ENCODE measurements at places on chromosomes 4 and X.

GRCh38 chrX:28133763-28134162, 152.5 kb upstream of the DCAF8L1 start:
- DNase-seq = no peak

DNA sequence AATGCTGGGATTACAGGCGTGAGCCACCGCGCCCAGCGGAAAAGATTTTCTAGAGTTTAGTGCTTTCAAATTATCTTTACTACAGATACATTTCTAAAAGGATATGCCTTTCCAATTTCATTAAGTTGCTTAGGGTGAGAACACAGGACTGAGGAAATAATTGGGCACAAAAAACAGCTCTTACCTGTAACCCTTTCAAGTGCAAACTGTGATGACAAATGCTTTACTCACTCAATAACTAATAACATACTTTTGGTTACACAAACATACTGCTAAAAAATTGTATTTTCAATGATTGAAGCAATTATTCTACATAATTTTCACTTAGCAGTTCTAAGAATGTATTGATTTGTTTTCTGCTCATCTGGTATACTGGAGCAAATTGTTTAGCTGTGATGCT, 40.2 kb downstream of the PALLD start:
- DNase-seq = no peak

GRCh38 chr4:155582971-155583437, 83.6 kb upstream of the GUCY1A1 start:
- no peak for DNase-seq

GRCh38 chr4:105455182-105455581, 18.7 kb downstream of the PPA2 start:
- no peak for DNase-seq
